ENCODE measurements at places on chromosomes 2 and 18.

DNA sequence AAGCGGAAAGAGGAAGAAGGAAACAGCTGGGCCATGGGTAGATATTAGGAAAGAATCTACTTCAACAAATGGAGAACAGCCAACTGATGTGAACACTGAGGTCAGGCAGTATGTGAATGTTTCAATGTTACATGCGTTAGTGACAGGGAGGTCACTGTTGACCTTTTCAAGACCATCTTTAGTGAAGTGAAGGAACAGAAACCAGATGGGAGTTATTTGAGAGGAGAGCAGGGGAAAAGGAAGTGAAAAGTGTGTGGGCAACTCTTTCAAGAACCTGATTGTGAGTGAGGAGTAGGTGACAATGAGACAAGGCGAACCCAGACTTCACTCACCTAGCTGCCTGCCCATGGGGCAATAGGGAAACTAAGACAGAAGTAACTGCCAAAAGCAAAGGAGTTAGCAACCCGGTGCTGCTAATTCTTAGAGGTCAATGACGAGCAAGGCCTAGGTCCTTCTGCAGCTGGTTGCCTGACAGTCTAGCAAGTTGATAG lies 67.0 kb downstream of the SP3 start:
- DNase-seq, result no peak

GRCh38 chr2:207403950-207404349 lies 125.8 kb upstream of the CREB1 start:
- DNase-seq, result no peak

- no peak for DNase-seq
These were observed 16.9 kb downstream of the ACSL3 start for GRCh38 chr2:222877556-222878300.

DNA sequence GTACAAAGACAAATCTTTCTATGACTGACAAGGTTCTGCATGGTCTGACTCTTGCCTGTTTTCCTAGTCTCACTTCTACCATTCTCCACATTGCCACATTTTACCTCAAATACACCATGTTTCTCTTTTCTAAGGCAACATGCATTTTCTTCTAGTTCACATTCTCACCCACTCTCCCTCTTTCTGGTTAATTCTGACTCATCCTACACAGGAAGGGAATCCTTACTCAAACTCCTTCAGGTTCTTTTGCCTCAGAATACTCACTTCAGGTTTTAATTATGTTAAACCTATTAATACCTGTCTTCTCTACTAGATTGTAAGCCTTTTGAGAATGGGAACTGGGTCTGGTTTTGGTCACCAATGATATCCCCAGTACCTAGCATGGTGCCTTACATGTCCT lies 47.2 kb downstream of the MAP2 start:
- no peak for DNase-seq

GRCh38 chr2:201183365-201183727 lies 405 bp downstream of the CASP10 start:
- no peak for DNase-seq

GRCh38 chr18:5817816-5818215 lies 77.5 kb downstream of the TMEM200C start:
- no peak for DNase-seq

DNA sequence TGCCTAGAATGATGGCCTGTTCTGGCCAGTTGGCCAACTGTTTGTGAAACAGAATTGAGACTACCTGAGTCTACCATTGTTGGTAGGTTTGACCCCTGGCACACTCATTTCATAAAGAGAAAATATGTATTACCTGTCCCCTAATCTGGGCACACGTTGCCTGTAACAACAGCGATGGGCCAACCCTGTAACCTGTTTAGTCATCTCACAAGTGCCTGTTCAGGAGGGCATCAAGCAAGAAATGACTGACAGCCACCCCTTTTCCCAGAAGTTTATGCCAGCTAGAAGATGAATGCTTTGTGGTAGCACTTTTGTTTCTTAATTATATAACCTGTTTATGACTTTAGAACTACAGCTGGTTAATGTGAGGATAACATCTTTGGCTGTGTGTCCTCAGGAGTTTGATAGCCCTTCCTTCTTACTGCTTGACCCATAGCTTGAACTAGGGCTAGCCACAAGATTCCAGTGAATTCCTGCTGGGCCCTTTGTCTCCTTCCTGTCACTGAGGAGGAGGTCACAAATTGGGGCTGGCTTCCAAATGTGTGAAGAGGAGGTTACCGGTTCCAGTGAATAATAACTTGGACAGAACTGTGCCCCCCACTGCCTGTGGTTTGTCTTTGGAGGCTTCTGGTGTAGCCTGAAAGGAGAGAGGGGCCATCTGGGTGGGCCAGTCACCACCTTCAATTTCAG lies 273.9 kb upstream of the EPAS1 start:
- no peak for DNase-seq

- DNase-seq, result no peak
These were observed 267.6 kb downstream of the TMX3 start for GRCh38 chr18:68447286-68447685.

DNA sequence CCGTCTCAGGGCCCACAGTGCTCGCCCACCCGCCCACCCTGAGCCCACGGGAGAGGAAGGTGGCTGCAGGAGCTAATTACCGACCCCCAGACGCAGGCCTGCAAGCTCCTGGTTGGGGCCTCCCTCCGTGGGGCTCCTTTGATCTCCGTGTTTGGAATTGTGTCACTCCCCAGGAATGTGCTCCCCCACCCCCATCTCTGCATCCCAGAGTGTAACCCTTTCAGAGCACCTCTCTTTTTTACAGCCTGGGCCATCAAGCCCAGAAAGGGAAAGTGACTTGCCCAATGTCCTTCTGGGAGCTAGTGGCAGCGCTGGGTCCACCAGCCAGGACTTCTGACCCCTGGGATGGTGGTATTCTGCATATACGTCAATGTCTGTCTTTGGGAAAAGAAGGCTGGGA lies 335.1 kb downstream of the CYRIA start:
- no peak for DNase-seq

GRCh38 chr2:194116861-194117260 lies 1540.2 kb upstream of the SLC39A10 start:
- DNase-seq, result no peak

DNA sequence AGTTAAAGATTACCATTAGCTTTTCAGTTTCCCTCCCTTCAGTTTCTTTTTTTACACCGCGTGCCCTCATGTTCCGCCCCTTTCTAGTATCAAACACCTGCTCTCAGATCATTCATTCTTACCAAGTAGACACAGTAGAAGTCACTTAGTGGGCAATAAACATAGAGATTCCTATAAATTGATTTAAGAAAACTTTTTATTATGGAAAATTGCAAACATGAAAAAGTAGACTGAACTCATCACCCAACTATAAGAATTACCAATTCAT lies 21.2 kb upstream of the CNRIP1 start:
- no peak for DNase-seq

DNA sequence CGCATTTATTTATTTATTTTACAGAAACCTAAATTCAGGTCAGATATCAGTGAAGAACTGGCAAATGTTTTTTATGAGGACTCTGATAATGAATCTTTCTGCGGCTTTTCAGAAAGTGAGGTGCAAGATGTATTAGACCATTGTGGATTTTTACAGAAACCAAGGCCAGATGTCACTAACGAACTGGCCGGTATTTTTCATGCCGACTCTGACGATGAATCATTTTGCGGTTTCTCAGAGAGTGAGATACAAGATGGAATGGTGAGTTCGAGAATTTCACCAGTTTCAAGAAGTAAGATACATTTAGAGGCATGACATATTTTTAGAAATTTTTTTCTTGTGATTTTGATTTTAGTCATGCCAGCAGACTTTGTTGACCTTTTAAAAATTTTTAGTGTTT lies 4.6 kb downstream of the CDCA7 start:
- no peak for DNase-seq

GRCh38 chr18:8908792-8909510 lies 193.5 kb upstream of the NDUFV2 start:
- DNase-seq, result no peak

GRCh38 chr2:16063955-16064633 lies 123.7 kb downstream of the MYCN start:
- no peak for DNase-seq

DNA sequence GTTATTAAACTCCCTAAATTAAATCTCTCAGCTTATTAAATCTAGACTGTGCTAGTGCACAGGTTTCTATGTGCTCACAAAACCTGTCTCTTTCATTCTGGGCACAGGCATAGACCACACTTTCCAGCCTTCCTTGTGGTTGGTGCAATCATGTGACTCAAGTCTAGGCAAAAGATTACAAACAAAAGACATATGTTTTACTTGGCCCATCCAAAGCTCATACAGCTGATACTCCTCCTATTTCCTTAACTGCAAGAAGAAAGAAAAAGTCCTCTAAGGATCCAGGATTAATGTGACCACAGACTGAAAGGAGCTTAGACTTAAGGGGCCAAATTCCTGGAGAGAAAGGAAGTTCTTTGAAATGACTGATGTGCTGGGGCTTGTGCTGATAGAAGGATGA lies 731.3 kb upstream of the RAB6C start:
- DNase-seq, result no peak

DNA sequence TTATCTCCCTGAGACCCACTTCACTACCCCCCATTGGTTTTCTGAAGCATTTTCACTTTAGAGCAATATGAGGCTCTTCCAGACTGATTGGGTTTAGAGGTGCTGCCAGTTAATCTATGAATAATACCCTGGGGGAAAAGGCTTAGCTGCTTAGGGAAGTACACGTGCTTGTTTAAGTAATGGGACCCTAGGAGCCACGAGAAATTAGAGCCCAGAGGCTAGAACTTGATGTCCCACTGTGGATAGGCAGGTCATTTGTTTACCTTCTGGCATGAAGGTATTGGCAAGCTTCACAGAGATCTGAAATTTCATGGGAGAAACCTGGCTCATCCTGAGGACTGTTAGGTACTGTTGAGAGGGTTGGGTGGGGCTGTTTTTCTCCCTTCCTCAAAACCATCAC lies 59.7 kb downstream of the CLIP4 start:
- no peak for DNase-seq

- no peak for DNase-seq
These were observed 51.3 kb downstream of the ACSL3 start for GRCh38 chr2:222912117-222912516.

GRCh38 chr2:145748927-145749326 lies 1229.0 kb upstream of the ZEB2 start:
- DNase-seq, result no peak

Data from HFF-Myc (cell line).